ENCODE measurements at places on chromosomes 7 and 10. TPM values are rescaled to one million over a fixed set of nuclear protein-coding genes. Genes with fewer than 3 reads are reported as not detected.

DNA sequence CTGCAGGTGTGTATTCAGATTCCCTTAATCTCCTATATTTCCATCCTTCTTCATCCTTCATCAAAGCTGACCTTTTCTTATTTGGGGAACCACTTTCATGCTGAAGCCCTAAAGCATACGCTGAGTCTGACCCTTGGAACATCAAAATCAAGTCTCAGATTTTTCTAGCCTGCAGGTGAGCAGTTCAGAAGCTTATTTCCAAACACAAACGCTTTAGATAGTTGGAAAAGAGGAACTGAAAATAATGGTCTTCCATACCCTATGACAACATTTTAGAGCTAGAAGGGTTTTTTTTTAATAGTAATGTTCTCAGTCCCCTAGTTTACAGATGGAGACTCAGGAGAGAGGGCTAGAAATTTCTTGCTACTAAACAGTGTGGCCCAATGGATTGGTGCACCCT, 1.6 kb upstream of the AGK start:
- no peak for DNase-seq

GRCh38 chr10:96585736-96586418, 935 bp downstream of the TM9SF3 start:
- peak; percentile 21 for DNase-seq

GRCh38 chr7:77537778-77538280, 734 bp downstream of the PTPN12 start:
- peak; percentile 76 for DNase-seq

DNA sequence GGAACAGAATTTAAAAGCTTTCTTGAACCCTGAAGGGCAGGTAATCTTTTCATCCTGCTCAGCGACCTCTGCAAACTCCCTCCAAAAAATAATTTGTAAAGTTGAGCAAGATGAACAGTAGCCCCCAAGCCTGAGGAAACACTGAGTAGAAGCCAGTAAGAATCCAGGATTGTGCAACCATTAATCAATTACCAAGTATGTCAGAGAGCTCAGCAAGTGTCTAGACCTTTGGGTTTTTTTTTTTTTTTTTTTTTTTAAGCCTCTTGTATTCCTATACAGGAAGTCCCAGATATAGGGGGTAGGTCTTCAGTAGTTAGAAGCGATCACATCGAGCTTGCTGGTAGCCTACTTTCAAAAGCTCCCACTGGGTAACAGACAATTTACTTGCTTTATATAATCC, 155.2 kb downstream of the DGKI start:
- DNase-seq, result no peak

DNA sequence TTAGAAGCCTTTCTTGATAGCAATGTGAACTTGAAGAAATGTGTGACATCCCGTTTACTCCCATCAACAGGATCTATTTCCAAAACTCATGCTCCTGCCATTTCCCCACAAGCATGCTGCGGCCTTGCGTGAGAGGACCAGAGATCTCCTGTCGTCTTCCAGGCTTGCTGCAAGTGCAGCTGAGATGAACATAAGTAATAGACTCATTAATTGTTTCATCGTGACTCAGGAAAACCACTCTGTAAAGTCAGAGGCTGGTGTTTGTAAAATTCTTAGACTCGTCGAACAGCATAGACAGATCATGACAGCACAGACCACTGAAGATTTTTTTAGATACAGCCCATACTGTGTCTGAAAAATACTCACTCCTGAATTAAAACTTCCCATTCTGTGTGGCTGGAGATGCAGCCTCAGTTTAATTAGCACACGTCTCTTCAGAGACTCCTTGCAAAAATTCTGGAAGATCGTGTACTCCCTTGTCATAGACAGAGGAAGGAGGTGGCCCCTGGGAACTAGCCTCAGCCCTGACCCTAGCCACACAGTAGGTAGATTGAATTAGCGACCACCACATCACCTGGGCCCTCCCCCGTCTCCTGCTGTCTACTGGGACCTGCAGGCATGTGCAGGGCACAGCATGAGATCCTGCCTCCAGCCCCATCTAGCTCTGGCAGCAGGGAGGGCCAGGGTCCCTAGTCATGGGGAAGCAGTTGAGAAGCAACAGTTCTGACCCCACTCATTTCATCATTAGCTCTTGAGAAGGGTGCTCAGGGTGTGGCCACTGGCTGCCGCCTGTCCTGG, 226.0 kb downstream of the CELF2 start:
- no peak for DNase-seq

VGF gene
- total RNA-seq, result not detected

DNA sequence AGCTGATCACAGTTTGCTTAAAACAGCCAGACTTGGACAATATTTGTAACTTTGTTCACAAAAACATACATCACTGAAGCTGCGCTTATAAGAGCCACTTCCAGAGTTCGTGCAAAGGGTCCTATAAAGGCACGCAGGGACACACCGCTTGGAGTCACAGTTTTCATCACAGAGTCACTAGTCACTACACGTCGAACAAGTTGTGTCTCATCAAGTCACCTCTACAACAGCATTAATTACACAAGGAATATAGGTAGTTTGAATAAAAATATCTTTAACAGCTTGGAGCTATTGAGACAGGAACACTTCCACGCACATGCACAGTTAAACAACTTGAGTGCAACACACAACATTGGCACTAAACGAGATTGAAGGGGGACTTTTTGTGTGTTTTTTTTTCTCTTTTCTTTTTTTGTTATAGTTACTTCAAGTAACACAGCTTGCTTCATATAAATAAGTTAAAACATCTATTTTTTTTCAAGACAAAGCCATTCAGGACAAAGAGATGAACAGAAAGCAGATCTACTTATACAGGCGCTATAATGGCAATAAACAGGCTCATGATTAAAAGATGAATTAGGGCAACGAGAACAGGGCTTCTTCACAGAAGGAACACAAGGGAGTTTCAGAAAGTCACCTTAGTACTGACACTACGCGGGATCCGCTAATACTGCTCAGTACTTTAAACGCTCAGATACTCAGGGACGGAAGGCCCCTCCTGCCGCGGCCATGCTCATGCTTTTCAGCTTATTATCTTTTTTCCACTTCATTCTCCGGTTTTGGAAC, 2.2 kb downstream of the HOXA5 start:
- DNase-seq, result no peak

CRPPA gene
- 1.3 TPM for total RNA-seq

INHBA gene
- 0.40 TPM for total RNA-seq

GRCh38 chr10:18260310-18260922, 120.2 kb downstream of the CACNB2 start:
- no peak for DNase-seq

DNA sequence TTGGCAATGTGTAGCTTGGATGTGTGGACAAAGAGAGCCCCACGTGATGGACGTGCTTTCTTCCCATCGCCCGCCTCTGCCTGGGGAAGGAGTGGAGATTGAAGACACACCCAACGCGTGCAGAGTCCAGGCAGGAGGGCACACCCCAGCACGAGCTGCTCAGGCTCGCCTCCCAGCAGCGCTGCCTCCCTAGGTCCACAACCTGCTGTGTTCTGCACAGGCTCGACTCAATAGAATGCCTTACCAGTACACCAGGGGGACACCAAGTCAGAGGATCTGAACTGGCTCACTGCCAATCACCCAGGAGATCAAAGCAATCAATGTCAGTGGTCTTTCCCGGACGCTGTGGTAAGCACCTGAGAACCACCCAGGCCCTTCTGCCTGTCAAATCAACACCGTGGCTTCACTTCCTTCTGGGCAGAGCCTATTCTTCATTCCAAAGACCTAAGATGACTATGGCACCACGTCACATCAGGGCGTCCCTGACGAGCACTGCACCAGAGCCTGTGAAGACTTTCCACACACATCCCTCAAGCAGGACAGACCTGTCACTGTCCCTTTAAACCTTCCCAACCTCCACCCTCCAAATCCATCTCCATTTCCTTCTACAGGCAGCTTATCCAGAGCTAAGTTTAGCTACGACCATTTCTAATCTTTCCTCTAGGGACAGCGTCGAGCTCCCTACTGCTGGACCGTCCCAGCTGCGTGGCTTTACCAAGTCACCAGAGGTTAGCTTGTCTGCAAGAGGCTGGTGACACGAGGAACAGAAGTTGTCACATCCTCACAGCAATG, 72.3 kb downstream of the AMZ1 start:
- DNase-seq, result peak; percentile 57

- DNase-seq, result no peak
Observed at GRCh38 chr7:87432536-87432935, 42.9 kb downstream of the ABCB4 start.

- no peak for DNase-seq
Observed at GRCh38 chr7:156861212-156861611, 31.8 kb downstream of the LMBR1 start.

DHTKD1 gene
- total RNA-seq, result 15.0 TPM

GRCh38 chr7:28776463-28777157, 181.5 kb downstream of the TRIL start:
- DNase-seq, result no peak

- DNase-seq, result no peak
Observed at GRCh38 chr7:50659329-50659965, 94.2 kb upstream of the DDC start.

DNA sequence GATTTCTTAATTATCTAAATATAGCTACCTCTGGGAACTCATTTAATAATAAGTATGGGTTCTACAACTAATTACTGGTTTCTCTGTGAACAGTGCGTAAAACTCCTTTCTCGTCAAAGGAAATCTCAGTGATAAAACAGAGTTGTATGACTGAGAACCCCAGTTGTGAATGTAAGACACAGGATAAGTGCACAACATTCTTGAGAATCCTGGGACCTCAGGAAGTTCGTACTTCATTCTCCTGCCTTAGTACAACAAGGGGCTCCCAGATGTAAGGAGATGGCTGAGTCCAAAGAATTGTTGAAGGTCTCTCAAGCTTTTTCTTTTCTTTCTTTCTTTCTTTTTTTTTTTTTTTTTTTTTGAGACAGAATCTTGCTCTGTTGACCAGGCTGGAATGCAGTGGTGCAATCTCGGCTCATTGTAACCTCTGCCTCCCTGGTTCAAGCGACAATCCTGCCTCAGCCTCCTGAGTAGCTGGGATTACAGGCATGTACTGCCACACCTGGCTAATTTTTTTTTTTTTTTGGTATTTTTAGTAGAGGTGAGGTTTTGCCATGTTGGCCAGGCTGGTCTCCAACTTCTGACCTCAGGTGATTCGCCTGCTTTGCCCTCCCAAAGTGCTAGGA, 12.5 kb downstream of the DENND10 start:
- no peak for DNase-seq

CYP3A7 gene
- total RNA-seq, result not detected

TRIL gene
- total RNA-seq, result 15.0 TPM

- no peak for DNase-seq
Observed at GRCh38 chr7:24409431-24410024, 125.5 kb downstream of the NPY start.

DNA sequence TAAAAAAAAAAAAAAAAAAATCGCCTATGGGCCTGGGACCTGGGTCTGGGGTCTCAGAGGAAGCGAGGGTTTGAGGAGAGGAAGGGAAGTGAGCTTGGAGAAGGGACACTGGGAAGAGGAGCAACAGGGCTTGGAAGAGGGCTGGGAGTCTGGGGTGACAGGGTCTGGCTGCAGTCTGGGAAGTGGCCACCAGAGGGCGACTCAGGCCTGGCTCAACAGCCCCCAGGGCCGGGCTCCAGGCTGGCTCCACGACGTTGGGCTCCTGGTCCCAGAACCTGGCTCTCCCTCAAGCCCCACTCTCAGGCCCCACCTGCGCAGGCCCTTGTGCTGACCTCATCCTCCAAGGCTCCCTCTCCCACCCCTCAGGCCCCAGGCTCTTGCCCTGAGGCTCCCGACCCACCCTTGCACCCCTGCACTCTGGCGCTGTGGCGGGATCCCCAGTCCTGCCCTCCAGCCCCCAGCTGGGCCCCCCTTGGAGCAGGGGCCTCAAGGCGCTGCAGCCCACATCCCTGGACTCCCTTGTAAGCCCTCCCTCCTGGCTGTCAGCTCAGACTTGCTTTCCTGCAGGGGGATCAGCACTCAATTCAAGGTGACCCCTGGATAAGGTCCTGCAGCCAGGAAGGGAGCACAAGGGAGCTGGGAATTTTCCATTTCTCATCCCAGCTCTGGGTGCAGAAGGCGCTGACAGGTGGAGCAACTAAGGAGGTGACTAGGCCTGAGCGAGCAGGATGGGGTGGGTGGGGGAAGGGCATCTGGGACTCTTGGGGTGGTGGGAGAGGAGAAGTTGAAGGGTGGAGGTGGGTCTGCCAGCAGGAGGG, 5.4 kb upstream of the SPACDR start:
- DNase-seq, result peak; percentile 84

- DNase-seq, result no peak
Observed at GRCh38 chr7:131495669-131496498, 60.5 kb downstream of the PODXL start.

DNA sequence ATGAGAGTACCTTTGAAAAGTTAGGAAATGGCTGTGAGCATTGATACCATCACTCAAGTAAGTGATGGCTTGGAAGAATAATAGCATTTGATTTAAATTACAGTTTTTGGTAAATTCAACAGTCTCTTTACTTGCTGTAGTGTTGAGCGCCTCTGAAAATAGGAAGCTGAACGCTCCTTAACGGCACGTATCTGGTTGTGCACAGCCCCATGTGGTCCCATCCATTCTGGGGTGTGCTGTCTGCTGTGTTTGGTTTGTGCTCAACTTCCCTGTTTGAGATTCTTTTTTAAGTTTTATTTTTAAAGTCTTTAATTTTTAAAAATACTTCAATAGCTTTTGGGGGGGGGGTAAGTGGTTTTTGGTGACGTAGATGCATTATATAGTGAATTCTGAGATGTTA, 51.5 kb downstream of the DNAJB6 start:
- no peak for DNase-seq

- DNase-seq, result no peak
Observed at GRCh38 chr10:24715246-24715769, 8.4 kb downstream of the ARHGAP21 start.

- no peak for DNase-seq
Observed at GRCh38 chr7:157895520-157896375, 558.9 kb downstream of the DNAJB6 start.

Measured in lung microvascular endothelial cell (primary cell).